ENCODE measurements at places on chromosomes 13 and 19.

DNA sequence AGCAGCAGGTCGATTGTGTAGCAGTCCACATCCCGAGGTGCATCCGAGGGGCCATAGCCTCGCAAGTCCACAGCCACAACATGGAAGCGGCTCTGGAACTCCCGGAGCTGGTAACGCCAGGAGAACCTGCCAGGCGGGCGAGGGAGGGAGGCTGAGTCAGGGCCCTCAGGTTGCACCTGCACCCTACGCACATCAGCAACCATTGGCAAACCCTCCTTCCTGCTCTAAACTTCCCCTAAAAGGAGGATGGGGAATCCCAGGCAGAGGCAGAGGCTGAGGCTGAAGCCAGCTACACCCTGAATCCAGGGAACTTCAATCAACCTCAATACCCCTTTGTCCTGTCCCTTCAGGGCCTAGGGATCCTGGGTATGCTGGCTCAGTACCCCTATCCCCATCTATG is 977 bp downstream of the EPHX3 start:
- DNase-seq: no peak

DNA sequence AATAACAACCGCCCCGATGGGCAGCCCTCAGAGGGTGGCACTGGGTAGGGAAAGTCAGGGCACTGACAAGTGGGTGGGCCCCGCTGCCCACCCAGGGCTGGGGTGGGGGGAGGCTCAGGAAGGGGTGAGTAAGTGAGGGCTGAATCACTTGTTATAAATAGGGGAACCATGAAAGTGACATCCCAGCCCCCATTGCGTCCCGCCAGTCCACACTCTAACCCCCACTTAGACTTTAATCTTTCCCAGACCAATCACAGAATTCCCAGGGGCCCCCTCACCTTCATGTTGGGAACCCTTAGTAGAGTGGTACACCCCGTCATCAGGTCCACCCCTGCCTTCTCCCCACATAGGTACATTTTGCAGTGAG is 37.0 kb upstream of the NANOS3 start:
- no peak for DNase-seq

DNA sequence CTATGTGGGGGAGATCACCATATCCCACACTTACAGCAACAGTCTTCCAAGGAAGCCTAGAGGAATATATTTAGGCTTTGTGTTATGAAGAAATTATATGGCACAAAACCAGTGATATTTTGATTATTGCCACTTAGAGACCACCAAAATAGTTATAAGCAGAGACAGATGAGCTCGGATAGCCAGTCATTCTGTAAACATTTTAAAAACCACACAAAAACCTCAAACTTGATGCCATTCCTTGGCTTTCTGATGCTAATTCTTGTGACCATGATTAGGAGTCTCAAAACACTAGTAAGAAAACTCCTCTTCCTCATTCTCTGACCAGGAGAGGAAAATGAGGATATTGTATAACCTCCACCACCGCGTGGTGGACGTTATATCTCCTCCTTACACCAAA is 496.4 kb downstream of the FOXO1 start:
- DNase-seq: no peak

DNA sequence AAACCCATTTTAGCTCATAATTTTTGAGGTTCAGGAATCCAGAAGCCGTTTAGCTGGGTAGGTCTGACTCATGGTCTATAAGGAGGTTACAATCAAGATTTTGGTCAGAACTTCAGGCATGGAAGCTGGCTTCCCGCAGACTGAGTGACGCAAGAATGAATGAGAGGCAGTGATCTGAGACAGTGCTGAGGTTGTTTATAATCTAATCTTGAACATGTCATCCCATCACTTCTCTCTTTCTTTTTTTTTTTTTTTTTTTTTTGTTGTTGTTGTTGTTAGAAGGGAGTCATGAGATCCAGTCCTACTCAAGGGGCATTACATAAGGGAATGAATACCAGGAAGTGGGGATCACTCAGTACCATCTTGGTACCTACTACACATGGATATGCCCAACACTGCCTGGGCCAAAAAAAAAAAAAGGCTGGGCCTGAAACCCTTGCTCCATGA is 217.4 kb downstream of the DLEU7 start:
- no peak for DNase-seq

GRCh38 chr13:41610404-41610803 is 153.1 kb downstream of the RGCC start:
- no peak for DNase-seq

- no peak for DNase-seq
These were observed 7.1 kb upstream of the HSH2D start for GRCh38 chr19:16136185-16136999.

DNA sequence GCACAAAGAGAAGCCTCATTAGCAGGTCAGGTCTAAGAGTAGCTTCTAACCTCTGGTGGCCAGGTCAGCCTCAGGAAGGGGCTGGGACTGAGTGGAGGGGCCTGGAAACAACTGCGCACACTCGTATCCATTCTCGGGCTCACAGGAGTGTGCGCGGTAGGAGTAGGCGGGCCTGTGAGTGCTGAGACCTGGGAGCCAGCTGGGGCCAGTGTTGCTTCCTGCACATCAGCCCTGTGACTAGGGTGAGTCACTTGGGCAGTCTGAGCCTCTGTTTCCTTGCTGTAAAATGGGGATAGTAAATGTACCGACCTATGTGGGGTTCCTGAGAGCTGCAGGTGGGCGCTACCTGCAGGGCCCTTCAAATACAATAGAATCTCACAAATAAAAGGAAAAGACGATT is 26.9 kb downstream of the SIN3B start:
- DNase-seq: no peak

- no peak for DNase-seq
These were observed 589.3 kb upstream of the ARGLU1 start for GRCh38 chr13:107157271-107157670.

- DNase-seq: no peak
These were observed 30.4 kb downstream of the ZNF536 start for GRCh38 chr19:30402436-30403202.

DNA sequence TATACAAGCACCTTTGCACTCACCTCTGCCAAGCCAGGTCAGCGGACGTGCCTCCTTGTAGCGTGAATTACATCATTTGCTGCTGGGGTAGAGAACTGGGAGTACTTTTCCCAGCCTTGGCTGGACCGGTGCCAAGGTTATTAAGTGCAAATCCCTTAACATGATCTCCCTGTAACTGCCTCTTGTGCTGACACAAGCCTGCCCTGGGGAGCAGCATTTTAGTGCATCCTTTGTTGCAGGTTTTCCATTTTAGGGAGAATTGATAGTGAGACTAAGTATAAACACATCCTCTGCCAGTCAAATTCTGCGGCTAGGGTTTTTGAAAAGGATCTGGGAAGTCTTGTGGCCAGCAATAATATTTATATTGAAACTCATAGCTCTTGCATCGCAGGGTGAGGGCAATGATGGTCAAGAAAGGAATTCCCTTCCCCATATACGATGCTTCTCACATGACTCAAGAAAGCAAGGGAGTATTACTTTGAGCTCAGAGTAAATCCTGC is 32.7 kb upstream of the DCLK1 start:
- no peak for DNase-seq

DNA sequence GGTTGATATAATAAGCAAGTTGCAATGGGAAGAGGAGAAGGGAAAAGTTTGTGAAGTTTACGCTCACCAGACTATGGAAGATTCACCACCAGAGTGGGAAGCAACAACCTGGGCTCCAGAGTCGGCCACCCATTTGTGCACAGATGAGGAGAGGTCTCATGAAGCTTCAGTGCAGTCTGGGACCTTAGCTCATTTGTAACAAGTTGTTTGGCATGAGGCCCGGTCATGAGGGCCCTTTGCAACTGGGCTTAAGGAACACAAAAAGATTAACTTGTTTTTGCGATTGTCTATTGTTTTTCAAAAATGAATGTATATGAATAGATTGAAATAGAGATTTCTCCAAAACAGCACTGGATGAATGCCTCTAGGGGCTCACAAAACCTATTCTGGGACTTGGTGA is 94.2 kb downstream of the ZNF737 start:
- DNase-seq: no peak

DNA sequence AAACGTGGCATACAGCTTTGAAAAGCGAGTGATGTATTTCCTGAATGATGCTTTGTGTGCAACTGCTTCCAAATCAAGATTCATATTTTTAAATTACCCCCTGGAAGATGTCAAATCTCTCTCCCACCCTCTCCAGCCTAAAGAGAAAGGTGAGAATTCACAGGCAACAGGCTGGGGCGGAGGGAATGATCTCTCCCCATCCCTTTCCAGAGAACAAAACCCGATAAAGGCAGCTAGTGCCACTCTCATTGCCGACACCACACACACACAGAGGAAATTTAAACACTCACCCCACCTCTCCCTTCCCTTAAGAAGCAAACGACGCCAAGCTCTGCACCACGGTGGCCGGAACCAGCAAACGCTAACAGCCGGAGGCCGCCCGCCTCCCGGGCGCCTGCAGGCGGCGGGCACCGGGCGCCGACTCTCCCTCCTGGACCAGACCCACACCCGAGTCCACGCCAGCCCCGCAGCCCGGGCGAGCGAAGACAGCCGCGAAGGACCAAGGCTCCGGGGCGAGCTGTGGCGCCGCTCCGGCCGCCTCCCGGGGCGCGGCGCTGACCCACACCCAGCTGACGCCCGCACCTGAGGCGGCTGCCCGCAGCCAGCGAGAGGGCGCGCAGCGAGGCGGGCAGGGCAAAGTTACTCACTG is 477 bp downstream of the LNX2 start:
- peak; percentile 25 for DNase-seq

GRCh38 chr19:17125062-17125727 is 49.6 kb downstream of the MYO9B start:
- DNase-seq: peak; percentile 87

DNA sequence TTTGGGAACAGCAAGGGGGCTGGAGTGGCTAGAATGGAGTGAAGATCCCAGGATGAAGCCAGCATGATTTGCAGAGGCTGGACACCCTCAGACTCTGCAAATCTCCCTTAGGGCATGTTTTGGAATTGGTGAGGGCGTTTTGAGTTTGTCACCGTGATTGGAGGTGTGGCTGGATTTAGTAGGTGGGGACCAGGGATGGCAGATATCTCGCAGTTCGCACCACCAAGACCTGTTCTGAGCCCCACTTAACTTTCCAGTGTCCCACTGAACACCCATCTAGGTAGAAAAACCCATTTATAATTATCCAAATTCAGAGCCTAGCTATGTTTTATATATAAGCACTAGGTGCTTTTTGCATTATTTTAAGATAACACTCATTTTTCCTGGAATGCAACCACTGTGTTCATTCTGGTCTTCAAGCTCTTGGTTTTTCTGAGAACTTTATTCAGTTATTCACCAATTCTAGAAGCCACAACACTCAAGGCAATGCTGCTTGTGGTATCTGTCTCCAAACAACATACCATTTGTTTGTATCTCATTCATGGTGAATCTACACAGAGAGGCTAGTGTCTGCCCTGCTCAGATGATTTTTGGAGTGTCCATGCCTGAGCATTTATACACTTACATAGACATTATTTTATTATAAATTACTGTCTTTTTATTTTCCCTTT is 3.0 kb upstream of the NANOS2 start:
- peak; percentile 83 for DNase-seq

DNA sequence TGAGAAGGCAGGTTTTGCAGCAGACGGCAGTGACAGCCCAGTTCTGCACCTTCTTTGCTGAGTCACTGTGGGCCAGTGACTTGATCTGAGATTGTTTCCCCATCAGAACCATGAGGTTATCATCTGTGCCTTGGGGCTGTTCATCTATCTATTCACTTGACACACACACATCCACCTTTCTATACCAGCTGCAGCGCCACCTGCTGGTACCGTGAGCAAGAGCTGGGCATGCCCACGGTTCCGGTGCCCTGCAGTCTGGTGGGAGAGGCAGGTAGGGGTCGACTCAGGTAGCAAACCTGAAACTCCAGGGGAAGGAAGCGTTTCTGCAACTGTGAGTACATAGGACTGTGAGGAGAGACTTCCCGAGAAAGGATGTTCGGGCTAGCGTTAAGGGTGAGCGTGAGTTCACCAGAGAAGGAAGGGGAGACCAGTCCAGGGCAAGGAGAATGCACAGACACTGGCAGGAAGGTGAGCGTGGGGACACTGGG is 7.5 kb upstream of the LIN7B start:
- peak; percentile 57 for DNase-seq

DNA sequence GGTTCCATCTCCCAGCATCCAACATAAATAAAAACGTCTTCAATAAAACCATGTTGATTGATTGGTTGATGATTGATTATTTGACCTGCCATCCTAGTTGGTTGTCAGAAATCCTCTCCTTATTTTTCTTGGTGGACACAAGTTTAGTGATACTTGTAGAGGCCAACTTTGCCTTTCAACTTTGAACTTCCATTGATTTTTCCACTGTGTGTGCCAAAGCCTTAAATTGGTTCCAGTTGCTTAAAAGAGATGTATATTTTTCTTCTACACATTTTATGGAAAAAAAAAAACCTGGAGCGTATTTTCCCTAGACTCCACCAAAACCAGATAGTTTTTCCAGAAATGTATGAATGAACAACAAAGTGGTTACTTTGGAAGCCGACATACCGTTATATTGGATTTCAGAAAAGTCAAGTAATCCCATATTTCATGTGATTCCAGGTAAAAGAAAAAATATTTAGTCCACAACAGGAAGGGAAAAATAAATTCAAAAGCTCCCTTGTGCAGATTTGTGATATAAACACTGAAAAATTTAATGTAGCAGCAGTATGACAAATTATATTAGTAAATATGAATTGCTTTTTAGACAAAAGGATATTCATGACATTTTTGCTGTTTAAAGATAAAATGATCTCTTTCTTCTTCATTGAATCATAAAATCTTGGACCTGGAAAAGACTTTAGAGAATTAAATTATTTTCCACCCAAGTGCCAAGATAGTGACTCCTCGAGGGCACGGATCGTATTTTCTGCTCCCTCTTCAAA is 85.2 kb downstream of the MBNL2 start:
- no peak for DNase-seq

- DNase-seq: no peak
These were observed 10.3 kb upstream of the FUT5 start for GRCh38 chr19:5880604-5881078.

- DNase-seq: peak; percentile 42
These were observed at the start of gene TMEM59L for GRCh38 chr19:18612772-18613588. TMEM59L (plus strand) TSS chr19:18612870; CDS start chr19:18612959, 89 bp downstream.

- DNase-seq: no peak
These were observed 31.2 kb downstream of the CLEC17A start for GRCh38 chr19:14614099-14614412.

DNA sequence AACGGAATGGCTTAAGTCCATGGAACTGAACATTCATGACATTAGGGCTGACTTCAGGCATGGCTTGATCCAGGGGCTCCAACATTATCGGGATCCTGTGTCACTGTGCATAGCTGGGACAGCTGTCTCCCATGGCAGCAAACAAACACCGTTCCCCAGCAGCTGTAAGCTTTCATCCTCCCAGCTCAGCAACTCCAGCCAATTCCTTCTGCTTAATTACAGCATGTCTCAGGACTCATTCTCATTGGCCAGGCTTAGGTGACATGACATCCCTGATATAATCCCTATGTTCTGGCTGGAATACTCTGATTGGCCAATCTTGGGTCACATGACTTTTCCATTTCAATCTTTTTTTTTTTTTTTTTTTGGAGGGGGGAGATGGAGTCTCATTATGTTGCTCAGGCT is 10.9 kb upstream of the TLE5 start:
- no peak for DNase-seq

DNA sequence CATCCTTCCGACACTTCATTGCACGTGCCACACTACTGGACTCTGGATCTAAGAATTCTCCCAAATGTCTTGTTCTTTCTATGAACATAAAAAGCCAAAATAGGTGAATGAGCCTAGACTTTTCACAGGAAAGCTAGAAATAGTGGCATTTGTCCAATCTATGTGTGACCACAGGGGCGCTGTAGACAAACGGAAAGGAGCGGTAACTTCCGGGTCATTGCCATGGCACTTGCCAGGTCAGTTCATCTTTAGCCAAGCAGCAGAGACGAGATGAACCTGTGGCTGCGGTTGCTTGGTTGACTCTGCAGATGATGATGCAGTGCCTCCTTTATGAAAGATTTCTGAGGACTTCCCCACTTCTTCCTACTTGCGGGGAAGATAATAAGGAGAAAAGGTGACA is 65.6 kb downstream of the ADGRE1 start:
- DNase-seq: no peak

All from T-helper 1 cell (primary cell).